T47D (cell line): ENCODE measurements at places on chromosomes 13 and 19.

- no peak for DNase-seq
Measured at GRCh38 chr13:51603716-51604115, 19.5 kb downstream of the WDFY2 start.

DNA sequence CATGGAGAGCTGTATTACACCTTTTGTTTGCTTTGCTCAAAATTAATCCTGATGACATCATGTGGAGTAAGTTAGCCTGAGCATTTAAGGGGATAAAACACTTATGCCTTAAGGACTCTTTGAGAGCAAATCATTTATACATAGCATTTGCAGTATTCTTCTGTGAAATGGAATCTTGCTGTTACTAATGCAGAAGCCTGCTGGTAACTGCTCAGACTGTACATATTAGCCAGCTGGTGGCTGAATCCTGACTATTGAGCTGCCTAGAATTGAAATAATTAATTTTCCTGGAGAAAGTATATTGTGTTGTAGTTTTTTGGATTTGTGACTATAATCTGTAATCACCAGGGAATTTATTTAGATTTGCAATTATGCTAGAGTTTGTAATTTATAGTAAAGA lies 363.2 kb downstream of the GPC6 start:
- DNase-seq: no peak

DNA sequence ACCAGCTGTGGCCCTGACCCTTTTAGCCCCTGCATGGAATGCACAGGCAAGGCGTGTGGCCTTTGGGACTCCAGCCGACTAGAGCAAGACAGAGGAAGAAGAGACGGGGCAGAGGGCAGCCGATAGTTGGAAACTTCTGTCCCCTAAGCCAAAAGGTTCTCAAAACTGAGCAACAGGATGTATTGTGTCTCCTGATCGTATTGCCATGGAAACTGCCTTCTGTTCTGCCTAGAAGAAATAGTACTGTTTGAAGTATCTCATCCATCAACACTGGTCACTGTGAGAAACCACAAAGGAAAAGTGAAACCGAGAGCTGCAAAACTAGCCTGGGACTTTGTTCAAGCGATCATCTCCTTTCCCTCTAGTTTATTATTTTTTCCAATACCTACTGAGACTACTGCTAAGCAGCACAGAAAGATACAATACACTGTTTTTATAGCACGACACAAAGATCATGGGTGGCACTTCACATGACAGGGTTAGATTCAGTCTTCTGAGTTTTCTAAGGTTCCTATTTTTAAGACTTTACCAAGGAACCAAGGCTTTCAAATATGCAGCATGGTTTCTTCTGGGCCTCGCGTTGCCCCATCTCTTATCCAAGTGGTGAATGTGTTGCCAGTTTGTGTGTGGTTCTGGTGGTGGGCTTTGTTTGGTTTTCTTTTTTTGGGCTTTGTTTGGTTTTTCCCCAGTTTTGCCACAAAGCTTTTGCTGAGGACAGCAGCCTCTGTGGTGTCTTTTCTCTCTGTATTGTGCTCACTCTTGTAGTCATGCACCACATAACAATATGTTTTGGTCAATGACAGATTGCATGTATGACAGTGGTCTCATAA lies 49.3 kb upstream of the GPR183 start:
- no peak for DNase-seq

DNA sequence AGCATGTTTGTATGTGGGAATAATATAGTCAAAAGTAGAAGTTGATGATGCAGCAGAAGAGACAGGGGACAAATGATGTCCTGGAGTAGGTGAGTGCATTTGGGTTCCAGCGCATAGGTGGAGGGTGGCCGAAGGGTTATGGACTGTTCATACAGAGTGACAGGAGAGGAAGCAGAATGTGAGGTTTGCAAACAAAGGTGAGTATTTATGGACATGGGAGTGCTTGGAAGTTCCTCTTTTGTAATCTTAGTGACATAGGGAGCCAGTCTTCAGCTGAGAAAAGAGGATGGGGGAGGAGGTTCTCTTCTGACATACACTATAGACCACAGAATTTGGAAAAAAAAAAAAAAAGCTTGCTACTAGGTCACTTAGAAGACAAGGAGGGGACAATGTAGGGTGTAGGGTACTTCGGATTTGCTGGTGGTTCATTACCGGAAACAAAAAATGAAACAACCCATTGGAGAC lies 331.6 kb downstream of the DLEU7 start:
- no peak for DNase-seq

DNA sequence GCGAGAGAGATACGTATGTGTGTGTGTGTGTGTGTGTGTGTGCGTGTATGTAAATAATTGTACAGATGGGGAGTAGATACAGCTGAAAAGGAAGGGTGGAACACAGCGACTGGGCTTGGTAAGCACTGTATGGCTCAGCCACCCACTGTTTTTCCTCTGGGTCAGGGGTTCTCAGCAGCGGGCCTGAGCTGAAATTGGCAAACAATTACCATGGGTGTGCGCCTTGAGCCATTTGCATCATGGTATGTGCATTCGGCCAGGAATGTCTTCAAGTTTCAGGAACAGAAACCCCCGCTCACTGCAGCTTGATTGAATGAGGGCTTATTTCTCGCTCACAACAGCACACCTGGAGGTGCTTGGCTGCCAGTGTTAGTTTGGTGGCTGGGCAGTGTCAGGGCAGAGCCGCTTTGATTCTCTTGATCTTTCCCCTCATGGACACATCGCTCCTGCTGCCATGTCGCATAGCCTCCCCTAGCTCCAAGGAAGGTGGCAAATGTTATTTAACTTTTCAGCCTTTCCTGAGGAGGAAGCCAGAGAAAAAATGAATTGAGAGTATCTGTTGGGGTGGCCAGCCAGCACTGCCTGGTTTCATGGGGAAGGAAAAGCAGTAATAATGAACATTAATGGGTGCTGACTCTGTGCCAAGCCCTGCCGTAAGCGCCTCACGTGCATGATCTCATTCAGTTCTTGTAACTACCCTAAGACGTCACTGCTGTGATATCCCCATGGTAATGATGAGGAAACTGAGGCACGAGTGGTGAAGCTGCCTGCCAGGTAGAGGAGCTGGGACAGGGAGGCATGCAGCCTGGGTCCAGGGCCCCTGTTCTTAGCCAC lies 126.9 kb downstream of the SIPA1L3 start:
- peak; percentile 16 for DNase-seq

DNA sequence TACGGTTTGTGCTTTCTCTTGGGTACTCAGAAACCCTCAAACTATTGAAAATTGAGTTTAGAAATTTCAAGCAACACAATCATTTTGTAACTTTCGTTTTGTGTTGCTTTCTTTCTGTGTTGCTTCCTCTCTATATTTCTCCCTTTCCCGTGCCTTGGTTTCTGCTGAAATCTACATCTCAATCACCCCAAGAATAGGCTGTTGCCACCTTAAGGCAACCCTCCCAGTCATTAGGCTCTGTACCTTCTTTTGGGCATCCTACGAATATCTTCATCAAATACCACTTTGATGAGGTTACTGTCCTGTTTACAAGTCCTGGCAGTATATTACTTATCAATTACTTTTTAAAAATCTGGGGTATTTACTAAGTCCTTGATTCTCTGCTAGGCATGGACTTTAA lies 621.6 kb downstream of the GPC6 start:
- DNase-seq: no peak

DNA sequence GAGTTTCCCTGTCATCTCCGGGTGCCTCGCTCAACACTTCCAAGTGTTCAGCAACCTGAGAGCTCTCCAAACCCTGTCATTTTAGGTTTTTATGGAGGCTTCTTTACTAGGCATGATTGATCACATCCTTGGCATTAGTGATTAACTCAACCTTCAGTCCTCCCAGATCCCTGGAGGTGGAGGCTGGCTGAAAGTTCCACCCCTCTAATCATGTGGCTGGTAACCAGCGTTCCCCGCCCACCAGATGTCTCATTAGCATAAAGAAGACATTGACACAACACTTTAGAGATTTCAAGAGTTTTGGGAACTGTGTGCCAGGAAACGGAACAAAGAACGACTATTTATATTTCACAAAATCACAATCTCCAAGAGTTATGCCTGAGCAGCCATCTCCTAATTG lies 71.1 kb upstream of the RGCC start:
- no peak for DNase-seq

DNA sequence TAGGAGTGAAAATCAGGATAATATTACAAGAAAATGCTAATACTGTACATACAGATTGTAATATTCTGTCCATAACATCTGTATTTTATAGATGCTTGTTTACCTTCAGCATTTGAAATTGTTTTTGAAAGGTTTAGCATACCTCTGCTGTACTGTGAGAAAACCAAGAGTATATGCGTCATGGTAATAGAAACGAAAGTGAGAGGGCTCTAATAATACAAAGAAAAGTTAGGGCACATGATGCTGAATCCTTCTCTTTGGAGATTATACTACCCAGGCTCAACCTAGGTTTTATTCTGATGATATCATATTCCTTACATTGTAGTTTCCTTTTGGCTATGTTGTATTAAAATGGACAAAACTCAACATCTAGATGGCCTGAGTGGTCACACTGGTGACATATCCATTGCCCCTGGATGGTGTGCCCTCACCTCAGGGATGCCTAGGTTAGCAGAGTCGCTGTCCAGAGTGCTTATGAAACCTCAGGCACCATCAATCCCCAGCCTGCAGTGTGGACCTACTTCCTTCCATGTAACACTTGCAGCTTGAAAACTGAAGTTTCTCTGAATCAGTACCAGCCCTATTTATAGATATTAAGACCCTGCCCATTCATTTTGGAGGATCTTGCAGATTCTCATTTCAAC lies 253.7 kb downstream of the KCTD12 start:
- peak; percentile 35 for DNase-seq

DNA sequence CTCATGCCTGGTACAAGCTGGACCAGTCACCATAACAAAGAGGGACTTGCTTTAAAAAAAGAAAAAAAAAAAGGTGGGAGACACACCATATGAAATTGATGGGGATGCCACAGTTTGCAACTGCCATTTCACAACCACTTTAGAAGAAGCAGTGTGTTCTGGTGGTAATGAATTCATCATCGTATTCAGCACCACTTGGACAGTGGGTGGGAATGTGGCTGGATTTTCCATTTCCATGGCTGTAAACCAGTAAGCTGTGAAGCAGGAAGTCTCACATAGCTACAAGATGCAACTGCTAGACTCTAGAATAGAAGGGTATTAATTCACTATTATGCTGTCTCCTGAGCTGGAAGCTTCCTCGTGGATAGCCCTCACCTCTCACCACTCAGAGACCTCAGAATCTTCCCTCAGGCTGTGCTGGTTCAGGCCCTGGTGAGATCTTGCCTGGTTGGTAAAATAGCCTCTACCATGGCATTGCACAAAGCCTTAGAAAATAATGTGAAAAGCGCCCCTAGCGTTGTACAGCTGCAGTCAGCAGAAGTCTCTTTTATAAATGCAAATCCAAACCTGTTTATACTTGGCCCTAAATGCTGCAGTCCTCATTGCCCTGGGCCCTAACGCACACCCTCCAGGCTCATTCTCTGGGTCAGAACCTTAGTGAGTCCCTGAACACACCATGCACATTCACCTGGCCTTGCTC lies 150.7 kb downstream of the KCTD15 start:
- no peak for DNase-seq

DNA sequence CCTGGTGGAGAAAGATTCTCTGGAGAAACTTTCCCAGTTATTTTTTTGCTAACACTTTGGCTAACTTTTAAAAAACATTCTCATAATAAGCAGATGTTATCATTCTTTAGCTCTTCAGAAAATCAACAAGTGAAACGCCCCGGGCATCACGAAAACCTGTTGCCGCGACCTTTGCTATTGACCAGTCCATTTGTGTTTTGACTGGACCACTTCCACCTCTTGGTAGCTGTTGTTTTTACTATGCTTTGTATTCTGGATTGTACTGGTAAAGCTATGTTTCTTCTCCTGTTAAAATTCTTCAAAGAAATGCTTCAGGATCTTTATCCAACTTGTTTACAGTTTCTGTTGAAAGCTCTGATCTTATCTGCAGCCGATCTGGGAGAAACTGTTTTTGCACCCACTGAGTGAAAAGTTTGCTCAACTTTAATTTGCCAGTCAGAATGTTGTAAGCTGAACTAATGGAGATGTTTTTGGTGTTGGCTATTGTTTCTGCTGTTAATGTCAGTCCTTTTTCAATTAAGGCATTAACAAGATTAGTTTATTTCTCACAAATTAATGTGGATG lies 23.3 kb downstream of the UFM1 start:
- no peak for DNase-seq

DNA sequence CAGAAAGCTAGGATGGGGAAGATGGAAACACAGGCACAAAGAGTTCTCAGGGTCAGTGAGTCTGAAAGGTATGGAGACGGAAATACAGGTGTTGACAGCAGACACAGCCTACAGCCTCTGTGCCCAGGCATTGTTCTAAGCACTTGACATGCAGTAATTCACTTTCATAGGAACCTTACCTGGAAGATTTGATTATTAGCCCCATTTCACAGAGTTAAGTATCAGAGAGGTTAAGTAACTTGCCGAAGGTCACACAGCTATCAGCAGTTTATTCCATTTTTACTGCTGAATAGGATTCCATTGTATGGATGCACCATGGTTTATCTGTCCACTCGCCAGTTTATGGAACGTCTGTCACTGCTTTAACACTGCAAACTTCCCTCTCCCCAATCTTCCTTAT lies 13.2 kb downstream of the KLK4 start:
- DNase-seq: no peak

- no peak for DNase-seq
Measured at GRCh38 chr13:31890946-31891345, 140.6 kb upstream of the FRY start.
